Astrocyte (in vitro differentiated cells and primary cell): ENCODE measurements at places on chromosomes 6 and 20. TPM values are rescaled to one million over a fixed set of nuclear protein-coding genes. Genes with fewer than 3 reads are reported as not detected.

The HDGFL1 gene
- not detected in 2 replicates for total RNA-seq

The PSMB8 gene
- 45.5 and 57.5 TPM in 2 replicates for total RNA-seq

The PPP1R10 gene
- total RNA-seq, result 64.6 and 69.1 TPM in 2 replicates

The NKAIN2 gene
- 0.07 TPM in 1 of 2 replicates, not detected in the other for total RNA-seq

The GSTA3 gene
- not detected in 2 replicates for total RNA-seq

The PHACTR1 gene
- total RNA-seq, result 8.5 and 10.0 TPM in 2 replicates

The RBM24 gene
- 18.2 and 22.7 TPM in 2 replicates for total RNA-seq

The BPIFB4 gene
- total RNA-seq, result not detected in 2 replicates

The CTSA gene
- 69.0 and 87.5 TPM in 2 replicates for total RNA-seq

The CST9L gene
- not detected in 2 replicates for total RNA-seq

The FAM83D gene
- total RNA-seq, result 2.1 and 3.3 TPM in 2 replicates

The CLIC1 gene
- 484 and 518 TPM in 2 replicates for total RNA-seq

The CCR6 gene
- not detected in 2 replicates for total RNA-seq

The STMN3 gene
- total RNA-seq, result 29.2 and 30.7 TPM in 2 replicates

The BRPF3 gene
- total RNA-seq, result 28.8 and 32.0 TPM in 2 replicates
